GM12864 (cell line): ENCODE measurements at places on chromosomes 12 and 14.

- no peak for DNase-seq
Measured at GRCh38 chr12:67562513-67563287, 85.8 kb upstream of the DYRK2 start.

GRCh38 chr12:52358575-52359350 is 8.5 kb downstream of the KRT85 start:
- peak; percentile 45 for DNase-seq

- DNase-seq: no peak
Measured at GRCh38 chr14:97575677-97576076, 778.5 kb downstream of the VRK1 start.

GRCh38 chr14:106185837-106186233 is 659.5 kb downstream of the TMEM121 start:
- no peak for DNase-seq
